ENCODE measurements at places on chromosomes 1 and 21.

DNA sequence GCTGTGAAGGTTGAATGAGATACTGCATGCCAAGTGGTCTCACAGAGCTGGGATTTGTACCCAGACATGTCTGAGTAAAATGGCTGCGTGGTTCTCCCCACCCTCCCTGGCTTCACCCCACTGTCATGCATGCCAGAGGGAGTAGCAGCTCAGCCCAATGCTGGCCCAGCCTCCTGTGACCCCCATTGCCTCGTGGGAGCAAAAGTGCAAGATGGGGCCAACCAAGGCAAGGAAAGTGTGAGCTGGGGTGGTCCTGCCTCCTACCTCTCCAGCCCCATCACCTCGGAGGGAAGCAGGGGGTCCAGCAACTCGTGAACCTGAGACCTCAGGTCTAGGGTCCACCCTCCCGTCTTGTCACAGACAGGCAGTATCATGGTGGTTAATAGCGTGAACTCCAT is 209.8 kb upstream of the GRIK3 start:
- no peak for DNase-seq

GRCh38 chr1:242872521-242872920 is 348.0 kb upstream of the PLD5 start:
- no peak for DNase-seq

- DNase-seq, result no peak
Measured at GRCh38 chr1:100734676-100735075, 15.1 kb downstream of the VCAM1 start.

DNA sequence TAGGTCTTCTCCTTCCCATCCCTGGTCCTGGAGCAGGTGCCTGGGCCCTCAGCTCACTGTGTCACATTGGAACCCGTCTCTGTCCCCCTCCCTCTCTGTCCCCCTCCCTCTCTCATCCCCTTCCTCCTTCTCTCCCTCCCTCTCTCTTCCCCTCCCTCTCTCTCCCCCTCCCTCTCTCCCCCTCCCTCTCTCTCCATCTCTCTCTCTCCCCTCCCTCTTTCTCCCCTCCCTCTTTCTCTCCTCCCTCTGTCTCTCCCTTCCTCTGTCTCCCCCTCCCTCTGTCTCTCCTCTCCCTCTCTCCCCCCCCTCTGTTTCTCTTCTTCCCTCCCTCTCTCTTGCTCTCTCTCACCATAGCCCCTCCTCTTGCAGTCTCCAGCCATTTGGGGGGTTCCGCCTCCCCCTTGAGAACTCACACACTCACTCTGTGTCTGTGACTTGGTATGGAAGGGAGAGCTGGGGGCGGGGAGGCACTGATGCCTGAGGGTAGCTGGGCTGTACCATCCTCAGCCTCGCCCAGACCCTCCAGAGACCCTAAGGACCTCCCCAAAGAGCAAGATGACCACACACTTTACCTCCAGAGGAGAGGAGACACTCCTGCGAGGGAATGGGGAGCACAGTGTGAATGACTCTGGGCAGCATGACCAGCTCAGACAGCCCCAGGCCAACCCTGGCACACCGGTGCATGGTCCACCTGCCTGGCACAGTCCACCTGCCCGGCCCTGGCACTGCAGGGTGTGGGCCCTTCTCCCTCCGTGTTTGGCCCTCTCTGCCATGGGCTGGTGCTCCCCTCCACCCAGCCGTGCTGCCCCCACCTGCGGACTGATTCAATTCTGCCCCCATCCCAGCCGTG is 102.8 kb upstream of the ARHGEF16 start:
- DNase-seq, result no peak

- DNase-seq, result no peak
Measured at GRCh38 chr1:17427696-17428660, 11.5 kb downstream of the RCC2 start.

GRCh38 chr1:14778898-14779865 is 180.7 kb downstream of the KAZN start:
- no peak for DNase-seq

DNA sequence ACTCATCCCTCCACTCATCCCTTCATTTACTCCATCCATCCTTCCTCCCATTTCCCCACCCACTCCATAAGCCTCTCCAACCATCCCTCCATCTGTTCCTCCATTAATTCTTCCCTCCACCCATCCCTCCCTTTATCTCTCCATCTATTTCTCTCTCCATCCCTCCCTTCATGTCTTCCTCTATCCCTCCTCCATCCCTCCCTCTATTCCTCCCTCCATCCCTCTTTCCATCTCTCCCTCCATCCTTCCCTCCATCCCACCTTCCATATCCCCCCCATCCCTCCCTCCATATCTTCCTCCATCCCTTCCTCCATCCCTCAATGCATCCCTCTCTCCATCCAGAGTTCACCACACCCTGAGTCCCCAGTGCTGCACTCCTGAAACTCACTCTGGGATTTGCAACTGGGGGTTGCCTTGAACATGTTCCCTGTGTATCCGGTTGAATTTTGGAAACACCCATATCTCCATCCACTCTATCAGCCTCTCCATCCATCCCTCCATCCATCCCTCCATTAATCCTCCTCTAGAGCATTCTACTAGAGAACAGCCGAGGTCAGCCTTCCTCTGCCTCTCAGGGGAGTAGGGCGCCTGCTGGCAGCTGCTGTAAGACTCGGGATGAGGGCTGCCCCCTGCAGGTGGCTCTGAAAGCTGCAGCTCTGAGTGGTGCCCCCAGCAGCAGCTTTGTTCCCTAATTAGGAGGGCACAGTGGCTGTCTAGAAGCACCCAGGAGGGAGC is 39.4 kb downstream of the ABCG1 start:
- DNase-seq, result no peak

- DNase-seq, result no peak
Measured at GRCh38 chr1:56414728-56415224, 164.6 kb downstream of the PLPP3 start.

DNA sequence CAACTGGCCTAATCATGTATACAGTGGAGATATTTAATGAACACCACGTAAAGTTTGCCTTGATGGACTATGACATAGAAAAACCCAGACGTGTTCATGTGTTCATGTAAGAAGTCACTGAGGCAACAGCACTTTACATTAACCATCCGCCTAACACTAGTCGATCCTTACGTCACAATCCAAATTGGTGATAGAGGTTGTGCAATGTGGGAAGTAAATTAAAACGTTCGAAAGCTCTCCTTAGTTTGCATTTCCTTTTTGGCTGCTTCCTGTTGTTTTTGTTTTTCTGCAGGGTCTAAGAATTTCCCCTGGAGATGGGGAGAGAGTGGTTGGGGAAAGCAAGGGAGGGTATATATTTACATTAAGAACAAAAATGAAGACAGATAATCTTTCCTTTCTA is 587.5 kb upstream of the ADGRL2 start:
- DNase-seq, result no peak
